H1 (cell line): ENCODE measurements at places on chromosomes 11 and 22. TPM values are rescaled to one million over a fixed set of nuclear protein-coding genes. Genes with fewer than 3 reads are reported as not detected.

MUC6 gene
- total RNA-seq: not detected in 2 replicates

RBMXL2 gene
- not detected in 2 replicates for total RNA-seq

XNDC1N gene
- 7.5 and 10.2 TPM in 2 replicates for total RNA-seq

RASGRP2 gene
- 37.9 and 40.6 TPM in 2 replicates for total RNA-seq

ARHGAP20 gene
- total RNA-seq: 0.11 and 0.28 TPM in 2 replicates

PAMR1 gene
- 3.0 TPM in 2 replicates for total RNA-seq

ACR gene
- total RNA-seq: 0.56 TPM in 1 of 2 replicates, not detected in the other

CHRM4 gene
- 0.63 and 1.1 TPM in 2 replicates for total RNA-seq

MMP27 gene
- total RNA-seq: not detected in 2 replicates

H19 gene
- total RNA-seq: 5.2 and 5.6 TPM in 2 replicates

DNA sequence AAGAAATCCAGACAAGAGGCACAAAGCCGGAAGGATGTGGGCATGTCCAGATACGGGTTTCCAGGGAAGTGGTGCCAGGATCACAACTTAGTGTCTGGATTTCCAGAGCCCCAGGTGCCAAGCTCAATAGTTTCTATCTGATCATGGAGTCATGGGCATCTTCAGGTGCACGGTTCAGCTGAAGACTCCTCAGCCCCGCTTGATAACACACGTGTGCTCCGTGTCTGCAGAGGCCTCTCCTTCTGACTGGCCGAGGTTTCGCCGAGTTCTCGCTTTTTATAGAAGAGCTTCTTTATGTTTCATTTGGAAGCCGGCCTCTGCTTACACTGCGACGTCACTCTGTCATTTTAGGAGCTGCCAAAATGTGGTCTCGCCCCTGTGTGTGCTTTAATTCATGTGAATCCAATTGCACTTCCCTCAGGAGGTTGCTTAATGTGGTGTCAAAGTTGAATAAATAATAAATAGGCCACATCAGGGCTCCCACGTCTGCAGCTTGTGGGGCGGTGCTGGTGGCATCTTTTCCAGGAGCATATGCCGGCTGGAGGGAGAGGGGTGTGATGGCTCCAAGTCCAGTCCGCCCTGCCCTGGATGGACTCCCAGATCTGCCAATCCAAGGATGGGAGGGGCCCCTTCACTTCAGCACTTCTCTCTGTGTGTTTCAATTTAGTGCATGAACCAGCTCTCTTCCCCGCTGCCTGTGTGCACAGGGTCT is 1410.8 kb downstream of the TBC1D22A start:
- H3K27me3 ChIP-seq: no peaks in the 10 kb centered on the region
- no peaks in the 10 kb centered on the region for H3K36me3 ChIP-seq
- H3K4me3 ChIP-seq: no peak overlapping the region
- no peak for DNase-seq
- H3K4me1 ChIP-seq: no peaks in the 10 kb centered on the region
- no peak overlapping the region for H3K27ac ChIP-seq

GRCh38 chr11:67057205-67057672 is 592 bp downstream of the RHOD start:
- peaks cover 13% of the 10 kb centered on the region for H3K27me3 ChIP-seq
- peak overlapping the region; percentile 25; the same call in 1 of the 2 replicates for H3K4me3 ChIP-seq
- H3K36me3 ChIP-seq: no peaks in the 10 kb centered on the region
- DNase-seq: no peak
- no peak overlapping the region for H3K27ac ChIP-seq

DNA sequence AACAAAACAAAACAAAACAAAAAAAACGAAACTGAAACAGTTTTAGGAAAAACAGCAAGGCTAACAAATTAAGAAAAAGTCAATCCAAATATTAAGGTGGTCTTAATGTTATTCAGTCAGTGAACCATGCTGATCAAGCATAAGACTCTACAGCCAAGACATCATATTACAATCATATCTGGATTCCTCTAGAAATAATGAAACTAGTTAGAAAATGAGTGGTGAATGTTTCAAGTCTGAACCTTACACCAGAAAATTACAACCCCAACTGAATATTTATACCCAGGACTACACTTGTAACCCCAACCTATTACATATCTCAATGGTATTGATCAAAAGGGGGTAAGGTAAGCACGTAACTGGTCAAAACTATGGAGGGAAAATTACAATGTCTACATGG is 48.8 kb downstream of the ACAT1 start:
- H3K27ac ChIP-seq: no peak overlapping the region
- no peaks in the 10 kb centered on the region for H3K4me1 ChIP-seq
- H3K4me3 ChIP-seq: no peak overlapping the region
- peaks cover 58% of the 10 kb centered on the region for H3K36me3 ChIP-seq
- H3K27me3 ChIP-seq: peaks cover 1% of the 10 kb centered on the region

DNA sequence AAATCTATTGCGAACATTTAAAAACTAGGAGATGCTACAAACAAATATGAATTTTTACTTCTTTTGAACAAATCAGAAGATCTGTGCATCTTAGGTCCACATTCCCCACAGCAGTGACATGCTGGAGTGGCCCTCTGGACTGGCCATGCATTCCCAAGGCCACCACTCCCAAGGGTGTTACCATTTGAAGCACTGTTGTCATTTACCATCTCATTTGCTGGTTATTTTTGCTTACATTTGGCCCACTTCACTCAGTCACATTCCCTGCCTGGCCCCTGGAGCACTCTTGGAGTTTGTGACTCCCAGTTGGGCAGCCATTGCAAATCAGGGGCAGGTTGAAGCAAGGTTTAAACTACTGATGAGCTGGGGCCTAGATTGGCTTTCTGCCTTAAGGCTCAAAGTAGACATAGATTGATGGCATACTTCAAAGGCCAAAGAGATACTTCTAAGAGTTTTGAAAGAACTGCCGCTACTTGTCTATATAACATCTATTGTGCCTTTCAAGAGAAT is 8.5 kb upstream of the ZNRF3 start:
- H3K27me3 ChIP-seq: no peaks in the 10 kb centered on the region
- DNase-seq: no peak
- H3K4me3 ChIP-seq: no peak overlapping the region
- H3K36me3 ChIP-seq: no peaks in the 10 kb centered on the region
- H3K4me1 ChIP-seq: no peaks in the 10 kb centered on the region

DNA sequence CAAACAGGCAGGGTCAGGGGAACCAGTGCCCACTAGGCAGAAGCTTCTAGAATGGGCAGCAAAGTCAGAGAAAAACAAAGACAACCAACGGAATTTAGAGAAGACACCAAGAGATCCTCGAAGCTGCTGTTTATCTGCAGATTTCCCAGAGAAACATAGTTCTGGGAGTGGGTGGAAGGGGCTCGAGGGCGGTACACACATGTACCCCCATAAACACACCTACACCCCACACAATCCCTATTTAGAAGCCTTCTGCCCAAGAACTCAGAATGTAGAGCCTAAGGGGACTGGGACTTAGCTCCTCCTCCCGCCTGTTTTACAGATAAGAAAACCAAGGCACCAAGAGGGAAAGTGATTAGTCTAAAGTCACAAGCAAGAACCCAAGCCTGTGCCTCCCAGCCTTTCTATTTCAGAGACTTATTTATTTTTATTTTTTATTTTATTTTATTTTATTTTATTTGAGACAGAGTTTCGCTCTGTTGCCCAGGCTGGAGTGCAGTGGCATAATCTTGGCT is 6.4 kb downstream of the NPTXR start:
- no peak overlapping the region for H3K27ac ChIP-seq
- no peaks in the 10 kb centered on the region for H3K36me3 ChIP-seq
- H3K4me1 ChIP-seq: no peaks in the 10 kb centered on the region

- H3K36me3 ChIP-seq: no peaks in the 10 kb centered on the region
- no peaks in the 10 kb centered on the region; the same call in 1 of the 2 replicates for H3K27me3 ChIP-seq
- no peak overlapping the region for H3K4me3 ChIP-seq
- H3K4me1 ChIP-seq: peaks cover 26% of the 10 kb centered on the region
- no peak overlapping the region for H3K27ac ChIP-seq
Observed at GRCh38 chr11:69962152-69962551, 116.0 kb upstream of the ANO1 start.

DNA sequence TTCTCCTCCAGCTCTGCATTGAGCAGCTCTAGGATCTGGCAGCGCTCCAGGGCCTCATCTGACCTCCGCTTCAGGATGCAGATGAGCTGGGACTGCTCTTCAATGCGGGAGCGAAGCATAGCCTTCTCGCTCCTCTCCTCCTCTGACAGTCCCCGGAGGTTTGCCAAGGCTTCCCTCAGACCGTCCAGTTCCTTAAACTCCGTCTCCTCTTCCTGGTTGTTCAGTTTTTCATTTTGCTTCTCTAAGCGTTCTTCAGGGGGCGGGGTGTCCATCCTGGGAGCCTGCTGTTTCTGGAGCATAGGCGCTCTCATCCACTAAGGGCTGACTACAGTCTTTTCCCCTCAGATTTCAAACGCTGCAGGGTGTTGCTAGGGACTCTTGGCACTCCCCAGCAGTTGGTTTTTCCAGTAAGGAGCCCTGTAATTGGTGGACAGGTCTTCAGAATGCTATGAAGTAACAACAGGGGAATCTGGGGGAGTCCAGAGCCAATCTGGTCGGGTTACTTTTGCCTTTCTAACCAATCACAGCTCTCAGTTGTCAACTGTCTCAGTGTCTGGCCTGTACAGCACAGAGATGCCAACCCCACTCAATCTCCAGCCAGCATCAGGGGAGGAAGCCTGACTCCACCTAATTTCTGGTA is at the start of gene CCDC89:
TSS of gene CCDC89 (minus strand) at position 376 of the 640 bp plus-strand sequence. CDS start at position 311, 65 bp downstream.
- H3K27ac ChIP-seq: no peak within 1 kb of the TSS
- H3K27me3 ChIP-seq: no peaks in the 10 kb centered on the region; the same call in 1 of the 2 replicates

DNA sequence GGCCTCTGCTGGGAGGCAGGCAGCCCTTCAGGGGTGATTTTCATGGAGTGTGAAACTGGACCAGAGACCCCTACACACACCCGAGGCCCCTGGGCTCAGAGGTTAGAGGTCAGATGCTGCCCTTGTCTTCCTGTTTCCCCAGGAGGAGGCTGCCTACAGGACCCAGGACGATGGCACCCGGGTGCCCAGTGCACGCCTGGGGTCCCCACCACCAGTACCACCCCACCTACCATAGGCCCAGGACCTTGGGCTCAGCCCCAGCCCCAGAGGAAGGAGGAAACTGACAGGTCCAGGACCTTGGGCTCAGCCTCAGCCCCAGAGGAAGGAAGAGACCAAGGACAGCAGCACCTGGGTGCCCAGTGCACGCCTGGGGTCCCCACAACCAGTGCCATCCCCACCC is 79.2 kb downstream of the BRD1 start:
- H3K36me3 ChIP-seq: no peaks in the 10 kb centered on the region
- H3K27ac ChIP-seq: no peak overlapping the region
- H3K4me3 ChIP-seq: no peak overlapping the region
- no peaks in the 10 kb centered on the region for H3K27me3 ChIP-seq
- peaks cover 3% of the 10 kb centered on the region; the same call in 1 of the 2 replicates for H3K4me1 ChIP-seq

GRCh38 chr22:46563381-46564083 is 26.1 kb upstream of the CELSR1 start:
- H3K4me1 ChIP-seq: peaks cover 7% of the 10 kb centered on the region
- H3K4me3 ChIP-seq: no peak overlapping the region
- no peaks in the 10 kb centered on the region for H3K36me3 ChIP-seq
- H3K27ac ChIP-seq: peak overlapping the region; percentile 26; the same call in 1 of the 2 replicates
- DNase-seq: peak; percentile 91
- H3K27me3 ChIP-seq: no peaks in the 10 kb centered on the region

- H3K27me3 ChIP-seq: no peaks in the 10 kb centered on the region
- H3K4me3 ChIP-seq: no peak overlapping the region
- H3K4me1 ChIP-seq: no peaks in the 10 kb centered on the region
- no peaks in the 10 kb centered on the region; the same call in 1 of the 2 replicates for H3K36me3 ChIP-seq
Observed at GRCh38 chr11:1479006-1479677, 7.4 kb downstream of the MOB2 start.

DNA sequence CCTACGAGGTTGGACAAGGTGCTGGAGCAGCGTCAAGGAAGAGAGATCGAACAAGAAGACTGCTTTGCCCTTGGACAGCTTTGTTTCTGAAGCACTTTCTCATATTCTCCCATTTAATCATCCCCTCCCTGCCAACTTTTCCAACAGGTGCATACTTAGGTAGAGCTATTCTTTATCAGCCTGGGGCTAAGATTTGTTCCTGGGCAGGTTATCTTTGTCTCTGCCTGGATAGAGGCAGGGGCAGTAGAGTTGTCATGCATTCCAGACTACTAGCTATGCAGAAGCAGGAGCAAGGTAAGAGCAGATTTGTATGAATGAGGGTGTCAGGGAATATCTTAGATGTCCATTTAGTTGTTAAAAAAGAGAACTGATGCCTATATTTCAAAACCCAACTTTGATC is 82.3 kb downstream of the PTPRJ start:
- no peaks in the 10 kb centered on the region for H3K36me3 ChIP-seq
- DNase-seq: no peak

GRCh38 chr11:87083029-87083428 is 45.3 kb downstream of the TMEM135 start:
- no peaks in the 10 kb centered on the region for H3K27me3 ChIP-seq
- no peak overlapping the region for H3K27ac ChIP-seq
- DNase-seq: peak; percentile 23
- H3K4me3 ChIP-seq: no peak overlapping the region

- peak overlapping the region; percentile 42 for H3K4me3 ChIP-seq
- DNase-seq: no peak
- H3K4me1 ChIP-seq: no peaks in the 10 kb centered on the region
- H3K27me3 ChIP-seq: no peaks in the 10 kb centered on the region
- peak overlapping the region; percentile 87 for H3K27ac ChIP-seq
Observed at GRCh38 chr11:5690216-5690615, 626 bp downstream of the TRIM22 start.

- peaks cover 38% of the 10 kb centered on the region for H3K27me3 ChIP-seq
- peak overlapping the region; percentile 66 for H3K4me3 ChIP-seq
- peak; percentile 68 for DNase-seq
Observed at GRCh38 chr11:123357990-123358827, 71.9 kb upstream of the GRAMD1B start.

DNA sequence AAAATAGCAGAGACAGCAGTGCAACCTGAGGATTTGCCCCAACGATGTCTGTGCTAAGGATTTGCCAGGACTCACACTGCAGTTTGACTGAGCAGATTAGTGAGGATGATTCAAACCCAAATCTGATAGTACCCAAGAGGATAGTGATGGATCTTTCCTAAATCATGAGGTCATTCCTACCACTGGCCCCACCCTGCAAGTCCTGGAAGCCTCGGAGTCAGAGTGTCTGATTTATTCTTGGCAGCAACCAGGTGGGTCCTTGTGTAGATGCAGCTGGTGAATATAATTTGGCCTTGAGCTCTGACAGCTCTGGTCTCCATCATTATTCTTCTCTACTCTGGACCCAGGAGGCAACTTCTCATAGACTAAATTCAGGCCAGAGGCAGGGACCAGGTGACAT is 179.3 kb upstream of the RAG2 start:
- 0 out of 2 replicates have a peak overlapping the region, but pooled peaks have one; percentile 5 for H3K27ac ChIP-seq
- DNase-seq: no peak
- no peaks in the 10 kb centered on the region for H3K4me1 ChIP-seq
- H3K4me3 ChIP-seq: no peak overlapping the region

DNA sequence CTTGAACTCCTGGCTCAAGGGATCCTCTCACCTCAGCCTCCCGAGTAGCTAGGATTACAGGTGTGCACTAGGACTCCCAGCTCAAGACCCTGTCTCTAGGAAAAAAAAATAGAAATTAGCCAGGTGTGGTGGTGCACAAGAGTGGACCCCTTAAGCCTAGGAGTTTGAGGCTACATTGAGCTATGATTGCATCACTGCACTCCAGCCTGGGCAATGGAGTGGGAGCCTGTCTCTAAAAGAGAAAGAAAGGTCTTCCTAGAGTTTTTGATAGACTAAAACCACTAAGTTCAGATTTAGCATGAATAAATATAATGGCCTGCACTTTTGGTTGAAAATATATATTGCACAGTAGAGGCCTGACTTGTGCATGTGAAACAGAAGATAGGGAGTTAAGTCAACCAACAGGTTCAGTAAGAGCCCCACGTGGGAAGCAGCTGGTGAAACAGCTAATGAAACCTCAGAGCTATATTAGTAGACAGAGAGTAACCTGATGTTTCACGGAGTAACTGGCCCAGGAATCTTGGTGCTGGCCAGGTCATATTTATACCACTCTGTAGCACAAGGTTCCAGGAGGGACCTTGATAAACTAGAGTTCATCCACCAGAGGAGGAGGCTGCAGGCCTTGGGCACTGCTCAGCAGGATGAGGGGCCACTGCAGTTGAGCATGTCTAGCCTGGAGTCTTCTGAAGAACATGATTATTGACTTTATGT is 4.6 kb upstream of the MICAL3 start:
- no peaks in the 10 kb centered on the region for H3K36me3 ChIP-seq
- DNase-seq: no peak
- H3K27ac ChIP-seq: no peak overlapping the region
- H3K4me1 ChIP-seq: no peaks in the 10 kb centered on the region
- H3K27me3 ChIP-seq: peaks cover 16% of the 10 kb centered on the region
